Fibroblast of skin of abdomen (primary cell): ENCODE measurements at places on chromosomes 5 and 9.

DNA sequence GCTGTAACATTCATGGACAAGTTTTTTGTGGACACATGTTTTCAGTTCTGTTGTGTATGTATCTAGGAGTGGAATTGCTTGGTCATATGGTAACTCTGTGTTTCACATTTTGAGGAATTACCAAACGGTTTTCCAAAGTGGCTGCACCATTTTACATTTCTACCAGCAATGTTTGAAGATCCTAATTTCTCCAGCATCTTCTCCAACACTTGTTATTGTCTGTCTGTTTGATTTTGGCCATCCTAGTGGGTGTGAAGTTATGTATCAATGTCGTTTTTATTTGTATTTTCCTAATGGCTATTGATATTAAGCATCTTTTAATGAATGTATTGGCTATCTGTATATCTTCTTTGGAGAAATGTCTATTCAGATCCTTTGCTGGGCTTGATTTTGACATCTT, 6.9 kb downstream of the TMEFF1 start:
- DNase-seq: no peak

GRCh38 chr5:90802474-90803317, 244.1 kb downstream of the ADGRV1 start:
- peak; percentile 20 for DNase-seq

DNA sequence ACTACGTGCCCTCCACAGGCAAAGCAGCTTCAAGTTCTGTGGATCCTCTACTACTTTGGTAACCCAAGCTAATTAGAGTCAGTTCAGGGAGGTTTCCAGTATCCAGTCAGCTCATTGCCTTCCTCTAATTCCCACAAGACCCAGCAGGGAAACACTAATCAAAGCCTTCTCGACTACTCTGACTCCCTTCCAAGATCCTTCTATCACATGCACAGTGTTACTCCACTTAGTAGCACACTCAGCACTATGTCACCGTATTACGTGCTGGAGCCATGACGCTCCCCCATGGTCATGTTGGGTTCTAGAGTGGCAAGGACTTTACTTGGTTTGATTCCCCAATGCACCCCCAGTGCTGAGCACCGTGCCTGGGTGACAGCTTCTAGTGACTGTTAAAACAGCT, 53.0 kb downstream of the DCP2 start:
- DNase-seq: peak; percentile 33

GRCh38 chr9:32069169-32069813, 315.2 kb upstream of the ACO1 start:
- no peak for DNase-seq

DNA sequence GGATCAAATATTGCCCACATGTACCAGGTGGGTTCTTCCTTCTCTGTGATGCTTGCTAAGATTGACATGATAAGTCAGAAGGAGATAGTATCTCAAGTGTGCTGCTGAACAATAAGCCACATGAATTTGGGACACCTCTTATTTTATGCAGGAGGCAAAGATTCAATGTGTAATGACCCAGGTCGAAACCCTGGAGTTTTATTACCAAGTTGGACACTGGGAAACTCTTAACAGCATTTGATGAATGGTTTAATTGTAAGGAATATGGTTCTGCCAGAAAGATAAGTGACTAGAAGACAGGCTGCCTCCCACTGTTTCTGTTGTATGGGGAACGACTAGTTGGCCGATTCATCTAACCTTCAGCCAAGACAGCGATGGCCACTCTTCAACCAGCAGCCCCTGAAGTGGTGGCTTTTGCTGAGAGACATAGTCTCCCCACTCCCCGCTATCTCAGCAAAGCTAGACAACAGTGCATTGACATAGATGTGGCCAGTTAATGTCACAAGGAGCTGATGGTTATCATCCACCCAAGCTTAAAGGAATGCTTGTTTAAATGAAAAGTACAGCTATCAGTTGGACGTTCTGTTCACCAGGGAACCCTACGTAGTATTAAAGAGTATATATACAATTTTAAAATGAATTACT, 407.7 kb downstream of the KDM4C start:
- no peak for DNase-seq
